ENCODE measurements at places on chromosomes 6 and 20.

DNA sequence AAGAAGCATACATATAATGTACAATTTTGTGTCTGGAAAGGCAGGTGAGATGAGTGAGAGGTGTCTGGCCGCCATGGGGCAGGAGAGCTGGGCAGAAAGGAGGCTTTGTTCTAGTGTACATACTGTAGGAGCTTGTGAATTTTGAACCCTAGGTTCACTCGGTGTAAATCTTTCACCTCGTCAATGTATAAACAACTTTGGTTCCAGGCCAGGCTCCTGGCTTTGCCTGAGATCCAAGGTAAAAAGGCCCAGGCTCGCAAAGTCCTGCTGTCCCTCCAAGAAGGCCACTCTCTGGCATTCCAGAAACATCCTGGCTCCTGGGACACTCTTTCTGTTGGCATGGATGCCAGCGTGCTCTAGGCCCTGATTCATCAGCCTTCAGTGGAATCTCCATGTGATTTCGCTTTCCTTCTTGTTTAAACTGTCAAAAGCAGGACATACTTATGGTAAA is 7.1 kb upstream of the SLC22A7 start:
- no peak for DNase-seq

DNA sequence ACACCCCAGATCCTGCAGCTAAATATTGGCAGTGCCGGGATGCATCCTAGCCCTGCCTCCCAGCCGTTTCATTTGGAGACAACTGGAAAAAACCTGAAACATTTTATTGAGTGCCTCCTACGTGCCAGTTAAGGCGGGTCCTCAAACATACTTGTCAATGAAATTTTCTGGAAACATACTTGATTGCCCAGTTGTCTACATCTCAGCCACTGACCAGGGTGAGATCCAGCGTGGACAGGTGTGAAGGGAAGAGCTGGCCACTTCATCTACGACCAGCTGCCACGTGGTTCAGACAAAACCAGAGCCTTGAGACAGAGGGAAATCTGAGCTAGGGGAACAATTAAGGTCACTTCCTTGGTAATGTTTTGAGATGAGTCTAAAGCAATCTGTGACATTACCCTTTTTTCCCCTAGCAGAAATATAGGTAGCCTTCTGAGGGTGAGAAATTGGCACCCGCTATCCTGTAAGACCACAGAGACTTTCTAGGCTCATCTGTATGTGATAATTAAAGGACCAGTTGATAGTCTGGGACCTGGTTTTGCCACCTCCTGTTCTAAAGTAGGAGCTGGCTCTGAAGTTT is 116.3 kb upstream of the MTHFD1L start:
- DNase-seq: no peak

- DNase-seq: no peak
Measured at GRCh38 chr20:63848003-63848911, 13.0 kb upstream of the ABHD16B start.

DNA sequence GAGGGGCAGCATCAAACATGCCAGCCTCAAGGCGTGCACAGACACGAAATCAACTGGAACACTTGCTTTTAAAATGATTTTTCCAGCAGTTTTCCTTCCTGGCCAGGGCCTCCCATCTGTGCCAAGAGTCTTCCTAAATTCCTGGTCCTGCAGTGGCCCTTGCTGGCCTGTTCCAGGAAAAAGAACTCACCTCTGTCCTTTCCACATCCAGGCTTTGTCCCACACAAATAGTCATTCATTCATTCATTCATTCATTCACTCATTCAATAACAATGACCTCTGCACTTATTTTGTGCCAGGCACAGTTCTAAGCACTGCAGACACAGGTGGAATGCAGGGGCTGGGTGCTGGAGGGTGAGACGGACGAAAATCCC is 89.0 kb upstream of the CCDC167 start:
- no peak for DNase-seq

- no peak for DNase-seq
Measured at GRCh38 chr6:52155791-52156576, 30.2 kb upstream of the IL17A start.

- no peak for DNase-seq
Measured at GRCh38 chr6:61586934-61587537, 699.0 kb downstream of the KHDRBS2 start.

GRCh38 chr6:106981926-106982325 is 7.4 kb upstream of the CD24 start:
- DNase-seq: no peak

DNA sequence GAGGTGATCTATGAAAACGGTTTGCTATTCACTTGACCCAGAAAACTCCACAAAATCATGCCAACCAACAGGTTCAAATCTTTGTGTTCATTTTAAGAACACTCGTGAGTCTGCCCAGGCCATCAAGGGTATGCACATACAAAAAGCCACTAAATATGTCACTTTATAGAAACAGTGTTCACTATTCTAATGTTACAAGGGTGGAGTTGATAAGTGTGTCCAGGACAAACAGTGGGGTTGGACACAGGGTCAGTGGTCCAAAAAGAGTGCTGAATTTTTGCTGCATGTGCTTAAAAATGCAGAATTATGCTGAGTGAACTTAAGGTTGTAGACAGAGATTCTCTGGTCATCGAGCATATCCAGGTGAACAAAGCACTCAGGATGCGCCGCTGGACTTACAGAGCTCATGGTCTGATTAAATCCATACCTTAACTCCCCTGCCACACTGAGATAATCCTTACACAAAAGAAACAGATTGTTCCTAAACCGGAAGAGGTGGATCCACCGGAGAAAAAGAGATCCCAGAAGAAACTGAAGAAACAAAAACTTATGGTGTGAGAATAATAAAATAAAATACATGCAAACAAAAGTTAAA is 23.5 kb downstream of the KIAA0408 start:
- no peak for DNase-seq

GRCh38 chr6:157271911-157272310 is 51.4 kb downstream of the TMEM242 start:
- DNase-seq: no peak

DNA sequence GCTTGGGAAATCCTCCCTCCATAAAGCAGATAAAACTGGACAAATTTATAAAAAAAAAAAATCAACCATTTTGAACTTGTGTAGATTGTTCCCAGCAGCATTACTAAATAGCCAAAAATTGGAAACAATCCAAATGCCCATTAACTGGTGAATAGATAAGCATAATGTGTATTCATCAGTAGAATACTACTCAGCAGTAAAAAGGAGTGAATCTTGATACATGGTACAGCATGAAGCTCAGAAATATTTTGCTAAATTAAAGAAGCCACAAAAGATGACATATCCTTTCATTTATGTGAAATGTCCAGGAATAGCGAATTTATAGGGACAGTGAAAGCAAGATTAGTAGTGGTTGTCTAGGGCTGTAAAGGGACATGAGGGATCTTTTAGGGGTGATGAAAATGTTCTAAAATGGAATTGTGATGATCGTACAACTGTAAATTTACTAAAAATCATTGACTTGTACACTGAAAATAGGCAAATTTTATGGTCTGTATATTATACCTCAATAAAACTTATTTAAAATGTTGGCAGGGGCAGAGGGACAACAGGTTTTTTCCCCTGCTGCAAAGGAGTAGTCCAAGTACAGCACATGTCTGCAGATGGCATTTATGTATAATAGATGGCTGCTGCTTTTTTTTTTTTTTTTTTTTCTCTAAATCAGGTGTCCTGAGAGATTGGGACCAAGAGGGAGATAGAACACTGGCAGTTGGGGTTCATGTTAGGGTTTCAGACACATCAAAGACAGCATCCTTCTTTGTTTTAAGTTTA is 59.5 kb downstream of the CBFA2T2 start:
- DNase-seq: no peak

DNA sequence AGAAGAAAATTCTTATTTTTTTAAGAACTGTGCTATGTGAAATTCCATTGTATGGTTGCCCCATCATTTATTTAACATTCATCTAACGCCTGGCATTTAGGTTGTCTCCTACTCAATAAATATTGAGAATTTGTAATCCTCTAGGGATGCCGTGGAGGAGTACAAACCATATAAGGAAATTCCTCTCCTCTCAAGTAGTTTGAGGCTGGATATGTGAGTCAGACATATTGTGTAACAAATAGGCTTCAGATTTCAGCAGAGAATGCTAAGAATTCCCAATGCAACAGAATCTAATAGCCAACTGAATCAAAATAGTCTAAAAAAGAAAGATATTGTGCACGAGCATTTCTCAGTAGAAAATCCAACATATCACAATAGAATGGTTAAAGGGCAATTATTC is 174.7 kb downstream of the OTOR start:
- no peak for DNase-seq

DNA sequence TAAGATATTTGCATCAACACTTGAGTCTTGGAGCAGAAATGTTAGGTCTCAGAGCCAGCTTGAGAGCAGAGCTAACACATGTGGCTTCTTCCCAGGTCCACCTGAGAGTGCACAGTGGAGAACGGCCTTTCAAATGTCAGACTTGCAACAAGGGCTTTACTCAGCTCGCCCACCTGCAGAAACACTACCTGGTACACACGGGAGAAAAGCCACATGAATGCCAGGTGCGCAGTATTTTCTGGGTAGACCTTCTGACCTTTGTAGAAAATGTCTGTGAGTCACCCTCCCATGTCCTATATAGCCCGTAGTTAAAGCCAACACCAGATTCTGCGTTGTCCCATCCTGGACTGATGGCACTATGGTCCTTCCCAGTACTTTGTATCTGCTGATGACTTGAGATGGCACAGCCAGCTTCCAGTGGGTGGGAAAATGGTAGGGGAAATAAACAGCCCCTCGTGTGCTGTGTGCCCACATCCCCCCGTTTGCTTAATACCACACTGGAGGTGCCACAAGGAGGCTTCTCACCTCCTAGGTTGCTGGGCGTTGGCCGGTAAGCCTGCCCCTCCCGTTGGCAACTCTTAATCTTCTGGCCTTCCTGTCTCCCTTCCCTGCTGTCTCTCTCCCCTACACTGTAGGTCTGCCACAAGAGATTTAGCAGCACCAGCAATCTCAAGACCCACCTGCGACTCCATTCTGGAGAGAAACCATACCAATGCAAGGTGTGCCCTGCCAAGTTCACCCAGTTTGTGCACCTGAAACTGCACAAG is 20.3 kb downstream of the PRDM1 start:
- DNase-seq: no peak

GRCh38 chr6:34120953-34121675 is 24.8 kb downstream of the GRM4 start:
- DNase-seq: no peak

DNA sequence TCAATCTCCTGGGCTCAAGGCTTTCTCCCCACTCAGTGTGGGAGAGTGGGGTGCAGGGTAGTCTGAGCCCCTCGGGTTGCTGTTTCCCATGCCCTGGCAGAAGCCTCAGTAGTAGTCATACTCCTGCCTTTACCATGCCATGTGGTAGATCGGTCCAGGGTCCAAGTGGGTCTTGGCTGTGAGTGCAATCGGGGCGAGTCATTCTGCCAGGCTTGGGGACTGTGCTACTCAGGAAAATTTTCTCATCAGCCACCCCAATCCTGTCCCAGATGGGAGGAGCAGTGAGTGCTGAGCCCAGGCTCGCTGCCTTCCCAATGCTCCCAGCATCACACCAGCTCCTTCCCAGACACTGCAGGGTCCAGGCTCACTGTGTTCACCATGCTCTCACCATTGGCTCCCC is 10.7 kb upstream of the RAET1L start:
- DNase-seq: no peak

- DNase-seq: no peak
Measured at GRCh38 chr20:59596690-59597089, 7.7 kb upstream of the PHACTR3 start.

- no peak for DNase-seq
Measured at GRCh38 chr6:125989631-125990030, 3.3 kb downstream of the TRMT11 start.

DNA sequence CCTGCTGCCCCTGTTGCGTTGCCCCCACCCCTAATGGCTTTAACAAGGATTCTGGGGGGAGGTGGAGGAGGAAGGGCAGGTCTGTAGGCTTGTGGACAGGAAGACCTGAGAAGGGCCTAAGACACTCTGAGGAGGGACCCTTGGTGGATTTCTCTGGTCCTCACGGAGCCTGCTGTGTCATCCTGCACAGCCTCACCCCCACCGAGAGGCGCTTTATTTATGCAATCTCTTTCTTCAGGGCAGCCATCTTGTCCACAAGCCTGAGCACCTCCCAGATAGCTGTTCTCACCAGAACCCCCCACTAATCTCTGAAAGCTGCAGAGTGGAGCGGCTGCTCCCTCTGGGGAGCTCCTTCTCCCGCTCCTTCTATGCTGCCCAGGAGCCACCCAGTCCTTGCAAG is 59.3 kb upstream of the MLN start:
- no peak for DNase-seq

GRCh38 chr20:52972965-52973819 is 1.0 kb downstream of the TSHZ2 start:
- DNase-seq: no peak

DNA sequence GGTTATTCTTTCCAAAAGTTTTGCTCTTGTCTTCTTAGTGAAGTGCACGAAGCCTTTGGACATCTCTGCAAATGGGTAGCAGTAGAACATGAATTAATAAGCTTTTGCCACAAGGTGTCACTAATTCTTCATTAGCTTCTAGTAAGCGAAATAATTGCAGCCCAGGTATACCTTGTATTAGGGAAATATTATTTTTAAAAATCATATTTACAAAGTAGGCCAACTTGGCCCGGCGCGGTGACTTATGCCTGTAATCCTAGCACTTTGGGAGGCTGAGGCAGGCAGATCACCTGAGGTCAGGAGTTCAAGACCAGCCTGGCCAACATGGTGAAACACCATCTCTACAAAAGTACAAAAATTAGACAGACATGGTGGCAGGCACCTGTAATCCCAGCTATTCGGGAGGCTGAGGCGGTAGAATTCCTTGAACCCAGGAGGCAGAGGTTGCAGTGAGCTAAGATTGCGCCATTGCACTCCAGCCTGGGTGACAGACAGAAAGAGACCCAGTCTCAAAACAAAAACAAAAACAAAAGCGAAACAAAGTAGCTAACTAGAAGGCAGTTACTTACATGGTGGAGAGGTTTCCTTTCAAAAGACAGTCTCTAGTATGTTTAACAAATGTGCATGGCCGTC is 8.8 kb upstream of the RSPH3 start:
- no peak for DNase-seq

DNA sequence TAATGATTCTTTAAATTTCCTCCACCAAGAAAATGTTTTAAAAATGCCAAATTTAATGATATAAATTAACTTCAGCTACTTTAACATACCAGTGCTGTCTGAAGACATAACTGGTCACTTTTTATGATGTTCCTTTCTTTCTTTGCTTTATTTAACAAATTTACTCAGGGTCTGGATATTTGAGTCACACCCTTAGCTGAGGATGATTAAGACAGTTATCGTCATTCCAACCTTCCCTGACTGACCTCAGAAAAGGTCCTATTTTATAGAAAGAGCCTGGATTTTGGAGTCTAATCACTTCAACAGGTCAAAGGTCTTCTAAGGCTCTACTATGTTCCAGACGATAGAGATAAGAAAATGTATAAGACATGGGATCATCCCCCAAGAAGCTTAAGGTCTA is 47.4 kb upstream of the CEP162 start:
- DNase-seq: no peak

- DNase-seq: no peak
Measured at GRCh38 chr6:52336919-52337561, 24.9 kb upstream of the PAQR8 start.

Measured in cortex of kidney (tissue), 1 donor.